Retinal pigment epithelial cell (primary cell): ENCODE measurements at places on chromosomes 3 and 15.

DNA sequence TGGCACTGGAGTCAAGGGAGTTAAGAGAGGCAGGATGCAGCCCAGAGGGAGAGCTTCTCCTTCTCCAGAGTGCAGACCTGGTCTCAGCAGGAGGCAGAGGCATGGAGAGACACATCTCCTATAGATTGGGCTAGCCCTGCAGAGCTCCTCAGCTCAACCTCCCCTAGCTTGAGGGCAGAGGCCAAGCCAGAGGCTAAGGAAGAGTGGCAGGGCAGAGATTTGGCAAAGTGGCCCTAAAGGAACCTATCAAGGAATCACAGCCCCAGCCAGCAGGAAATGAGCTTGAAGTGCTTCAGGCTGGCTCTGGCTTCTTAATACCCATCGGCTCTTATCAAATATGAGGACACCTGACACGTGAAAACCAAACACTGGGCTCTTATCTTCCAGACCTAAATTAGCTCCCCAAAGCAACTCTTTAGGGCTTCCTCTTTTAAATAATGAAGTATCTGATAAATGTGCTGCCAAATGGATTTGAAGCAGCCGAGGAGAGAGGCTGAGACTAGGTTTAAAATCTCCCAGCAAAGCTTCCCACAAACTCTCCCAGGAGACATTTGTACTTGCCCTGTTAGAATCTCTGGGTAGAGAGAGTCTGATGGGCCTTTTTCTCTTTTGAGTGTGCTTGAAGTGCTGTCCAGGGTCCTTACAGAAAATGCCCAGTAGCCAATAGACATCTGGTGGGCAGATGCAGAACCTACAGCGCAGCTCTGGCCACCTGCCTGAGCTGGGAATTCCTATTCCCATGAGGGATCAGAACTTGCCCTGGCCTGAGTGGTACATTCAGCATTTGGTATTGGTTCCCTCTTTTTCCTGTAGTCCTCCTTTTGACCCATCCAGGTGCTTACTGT lies 271.4 kb downstream of the CLSTN2 start:
- DNase-seq, result no peak

GRCh38 chr3:118781232-118781631 lies 253.4 kb downstream of the IGSF11 start:
- no peak for DNase-seq

DNA sequence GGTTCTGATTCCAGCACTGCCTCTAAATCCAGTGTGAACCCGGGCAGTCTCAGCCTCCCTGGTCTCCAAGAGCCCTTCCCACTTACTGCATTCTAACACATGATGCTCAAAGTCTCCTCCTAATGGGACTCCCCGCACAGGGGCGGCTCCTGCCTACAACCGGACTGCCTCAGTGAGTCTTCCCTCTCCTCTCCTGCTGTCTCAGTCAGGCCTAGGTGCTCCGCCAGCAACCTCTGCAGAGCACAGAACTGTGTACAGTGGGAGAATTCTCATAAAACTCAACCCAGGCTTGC lies 28.9 kb downstream of the TBC1D2B start:
- no peak for DNase-seq

DNA sequence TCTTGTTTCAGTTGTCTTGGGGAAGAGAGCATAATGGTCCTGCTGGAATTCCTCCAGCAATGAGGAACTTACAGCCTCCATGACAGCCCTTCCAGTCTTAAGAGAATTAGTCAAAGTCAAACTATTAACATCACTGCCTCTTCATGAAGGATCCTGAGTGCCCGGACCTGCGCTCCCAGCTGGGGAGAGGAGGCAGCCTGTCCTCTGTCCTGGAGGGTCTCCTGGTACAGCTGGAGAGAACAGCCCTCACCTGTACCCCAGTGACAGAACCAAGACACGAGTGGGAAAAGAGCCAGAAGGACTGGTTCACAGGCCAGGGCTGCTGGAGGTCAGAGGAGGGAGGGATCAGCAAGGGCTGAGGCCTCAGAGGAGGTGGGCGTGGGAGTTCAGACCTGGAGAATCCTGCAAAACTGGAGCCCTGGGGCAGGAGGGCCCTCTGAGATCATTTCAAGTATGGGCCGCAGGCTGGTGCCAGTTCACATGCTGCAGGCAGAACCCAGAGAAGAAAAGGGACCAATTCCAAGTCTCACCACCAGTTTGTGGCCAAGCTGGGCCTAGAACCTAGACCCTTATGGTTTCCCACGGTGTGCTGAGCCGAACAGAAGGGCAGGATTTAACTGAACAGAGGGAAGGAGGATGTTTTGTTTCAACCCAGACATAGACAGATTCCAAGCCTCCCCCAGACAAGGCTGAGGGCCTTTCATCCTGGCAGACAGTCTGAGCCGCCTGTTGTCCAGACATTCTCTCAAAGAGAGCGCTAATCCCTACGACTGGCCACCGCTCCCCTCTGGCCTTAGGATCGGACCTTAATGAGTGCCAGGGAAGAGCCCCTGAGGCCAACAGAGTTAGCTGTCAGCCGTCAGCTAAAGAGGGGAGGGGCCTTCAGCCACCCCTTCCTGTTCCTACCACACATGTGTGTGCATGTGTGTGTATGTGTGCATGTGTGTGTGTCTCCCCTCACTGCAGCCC lies 18.2 kb downstream of the LOXL1 start:
- DNase-seq, result peak; percentile 72

GRCh38 chr15:57609805-57610529 lies 18.3 kb downstream of the MYZAP start:
- DNase-seq, result no peak

- DNase-seq, result no peak
Measured at GRCh38 chr15:38553071-38553470, 11.5 kb downstream of the RASGRP1 start.

DNA sequence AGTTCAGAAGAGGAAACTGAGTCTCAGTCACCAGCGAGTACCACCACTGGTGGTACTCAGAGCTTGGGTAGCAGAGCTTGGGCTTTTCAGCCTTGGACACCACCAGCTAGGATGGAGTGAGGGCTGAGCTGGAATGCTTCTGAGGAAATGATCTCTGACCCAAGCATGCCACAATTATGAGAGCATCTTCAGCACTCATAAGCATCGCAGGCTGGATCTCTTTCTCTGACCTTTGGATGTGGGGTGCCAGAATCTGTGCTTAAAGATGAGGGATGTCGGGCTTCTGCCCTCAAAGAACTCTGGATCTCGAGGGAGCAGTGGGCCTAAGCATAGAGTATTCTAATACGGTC lies 36.4 kb downstream of the ZNF710 start:
- DNase-seq, result no peak

- DNase-seq, result no peak
Measured at GRCh38 chr3:169869484-169870220, at the start of gene LRRC31. TSS of gene LRRC31 (minus strand) at chr3:169869935. CDS start at chr3:169869807, 128 bp downstream.

DNA sequence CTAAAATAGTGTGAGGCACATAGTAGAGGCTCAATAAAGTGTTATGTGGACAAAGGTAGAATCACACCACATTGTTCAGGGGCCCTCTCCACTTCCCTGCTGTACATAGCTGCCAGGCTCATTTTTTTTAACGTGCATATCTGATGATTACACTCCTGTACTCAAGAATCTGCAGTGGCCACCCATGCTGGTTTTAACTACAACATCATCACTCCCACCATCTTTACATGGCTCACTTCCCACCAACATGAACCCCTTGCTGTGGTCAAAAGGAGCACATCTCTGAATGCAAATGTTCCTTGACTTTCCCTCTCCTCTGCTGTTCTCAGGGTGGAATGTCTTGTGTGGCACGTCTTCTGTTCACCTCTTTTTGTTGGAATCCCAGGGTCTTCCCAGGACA lies 76.7 kb downstream of the FEM1B start:
- no peak for DNase-seq

DNA sequence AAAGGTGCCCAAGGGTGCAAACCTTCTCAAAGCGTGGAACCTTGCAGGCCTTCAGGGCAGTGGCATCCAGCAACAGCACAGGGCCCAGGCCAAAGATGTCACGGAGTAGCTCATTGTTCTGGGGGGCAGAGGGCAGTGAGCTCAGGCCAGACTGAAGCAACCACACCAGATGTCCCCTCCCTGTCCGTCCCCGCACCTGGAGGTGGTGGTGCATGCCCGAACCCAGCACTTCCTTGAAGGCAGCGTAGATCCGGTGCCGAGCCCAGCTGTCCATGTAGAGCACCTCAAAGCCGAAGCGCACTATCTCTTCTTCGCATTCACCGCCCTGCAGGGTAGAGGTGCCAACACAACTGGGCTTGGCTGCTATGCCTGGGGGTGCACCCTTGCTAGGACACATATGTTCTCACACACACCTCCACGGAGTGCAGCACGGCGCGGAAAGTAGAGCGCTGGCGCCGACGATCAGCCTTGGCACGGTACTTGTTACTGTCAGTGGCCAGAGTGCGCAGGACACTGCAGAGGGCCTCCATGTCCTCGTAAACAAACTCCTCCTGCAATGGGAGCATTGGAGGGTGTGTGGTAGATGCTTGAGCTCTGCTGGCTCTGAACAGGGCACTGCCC lies 3.7 kb downstream of the IFRD2 start:
- DNase-seq, result no peak

DNA sequence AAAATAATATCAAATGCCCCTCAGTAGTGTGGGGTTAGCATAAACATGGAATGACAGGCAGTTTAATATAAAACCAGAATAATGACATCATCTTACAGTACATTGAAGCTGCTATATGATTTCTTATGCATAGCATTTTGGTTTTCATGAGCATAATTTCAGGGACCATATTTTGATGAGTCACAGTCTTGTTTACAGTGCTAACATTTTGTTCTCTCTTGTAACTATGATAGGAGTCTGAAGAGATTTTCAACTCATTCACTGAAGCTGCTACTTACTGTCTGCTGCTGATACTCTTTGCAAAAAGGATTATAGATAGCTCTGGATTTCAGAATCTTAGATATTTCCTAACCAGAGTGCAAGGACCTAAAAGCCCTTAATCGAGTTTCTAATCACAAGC lies 92.6 kb upstream of the CCDC54 start:
- DNase-seq, result no peak

- no peak for DNase-seq
Measured at GRCh38 chr3:152120601-152121269, 148.0 kb upstream of the MBNL1 start.

DNA sequence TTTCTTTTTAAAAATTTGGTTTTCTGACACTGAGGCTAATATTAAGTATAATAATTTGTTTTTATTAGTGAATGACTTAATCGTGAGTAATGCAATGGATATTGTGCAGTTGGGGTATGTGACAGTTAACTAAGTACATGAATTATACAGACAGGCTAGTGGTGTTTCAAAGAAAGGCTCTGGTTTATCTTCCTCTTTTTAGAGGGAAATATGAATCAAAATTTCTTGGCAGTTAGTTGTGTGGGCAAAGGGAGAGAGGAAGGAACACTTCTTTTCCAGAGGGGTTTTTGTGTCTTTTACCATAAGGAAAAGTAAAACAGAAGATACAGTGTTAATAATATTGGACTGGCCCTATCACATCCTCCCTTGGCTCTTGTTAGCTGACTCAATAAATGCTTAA lies 2.7 kb downstream of the ZNF654 start:
- no peak for DNase-seq

DNA sequence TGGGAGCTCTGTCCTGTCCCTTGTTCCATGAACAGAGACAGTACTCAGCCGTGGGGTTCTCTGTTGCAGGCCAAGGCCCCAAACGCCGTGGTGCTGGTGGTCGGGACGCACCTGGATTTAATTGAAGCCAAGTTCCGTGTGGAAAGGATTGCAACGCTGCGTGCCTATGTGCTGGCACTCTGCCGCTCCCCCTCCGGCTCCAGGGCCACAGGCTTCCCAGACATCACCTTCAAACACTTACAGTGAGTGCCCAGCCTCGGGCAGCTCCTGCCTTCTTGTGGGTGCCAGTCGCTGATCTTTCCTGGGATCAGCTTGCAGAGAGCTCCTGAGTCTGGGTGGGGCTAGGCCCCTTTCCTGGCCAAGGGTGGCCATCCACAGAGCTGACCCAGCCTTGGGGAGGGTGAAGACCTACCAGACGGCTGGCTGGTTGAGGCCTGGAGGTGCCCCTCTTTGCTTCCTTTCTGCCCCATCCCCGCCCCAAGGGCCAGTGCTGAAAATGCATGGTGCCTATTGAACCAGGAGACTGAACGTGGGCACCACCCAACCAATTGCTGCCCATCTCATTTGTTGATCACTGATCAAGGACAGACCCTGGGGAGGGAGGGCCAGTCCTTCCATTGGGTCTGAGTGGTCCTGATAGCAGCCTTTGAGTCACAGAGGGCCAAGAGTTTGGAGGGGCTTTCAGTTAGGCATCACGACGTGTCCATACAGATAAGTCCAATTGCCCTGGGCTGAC lies 106.9 kb downstream of the LRRK1 start:
- no peak for DNase-seq

- no peak for DNase-seq
Measured at GRCh38 chr3:155549087-155549486, 195.8 kb downstream of the PLCH1 start.

GRCh38 chr3:143207338-143207961 lies 87.9 kb downstream of the CHST2 start:
- no peak for DNase-seq

GRCh38 chr15:72112116-72112515 lies 5.8 kb downstream of the MYO9A start:
- DNase-seq, result no peak

DNA sequence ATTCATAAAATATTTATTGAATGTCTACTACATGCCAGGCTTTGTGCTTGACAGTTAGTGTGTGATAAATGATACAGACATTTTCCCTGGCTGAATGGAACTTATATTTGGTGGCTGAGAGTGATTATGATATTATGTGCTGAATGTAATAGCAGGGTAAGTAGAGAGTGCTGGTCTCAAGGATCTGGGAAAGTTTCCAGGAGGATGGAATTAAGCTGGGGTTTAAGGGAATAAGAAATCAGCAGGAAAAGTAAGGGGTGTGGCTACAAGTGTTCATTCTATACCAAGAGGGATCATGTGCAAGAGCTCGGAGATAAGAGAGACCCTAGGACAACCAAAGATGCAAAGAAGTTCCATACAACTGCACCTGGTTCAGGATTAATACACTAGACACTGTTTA lies 500.1 kb upstream of the CFAP20DC start:
- peak; percentile 86 for DNase-seq

- no peak for DNase-seq
Measured at GRCh38 chr15:79962178-79962577, 8.8 kb downstream of the BCL2A1 start.

GRCh38 chr3:191409791-191410359 lies 51.1 kb upstream of the PYDC2 start:
- DNase-seq, result no peak

- no peak for DNase-seq
Measured at GRCh38 chr3:10213156-10213792, 35.0 kb upstream of the TATDN2 start.

DNA sequence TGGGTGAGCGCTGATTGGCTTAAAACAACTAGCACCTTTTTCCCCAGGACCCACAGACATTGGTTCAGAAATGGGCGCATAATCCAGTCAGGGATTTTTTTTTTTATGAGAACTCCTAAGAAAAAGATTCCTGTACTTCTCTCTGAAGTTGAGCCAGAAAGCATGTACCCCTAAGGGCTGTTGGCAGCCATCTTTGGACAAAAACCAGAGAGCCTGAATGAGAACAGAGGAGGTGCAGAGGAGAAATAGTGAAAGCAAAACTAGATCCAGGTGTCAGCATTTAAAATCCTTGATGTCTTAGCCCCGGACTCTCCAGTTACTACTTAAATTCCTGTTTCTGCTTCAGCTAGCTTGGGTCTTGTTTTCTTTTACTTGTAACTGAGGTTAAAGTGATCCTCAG lies 1.9 kb upstream of the SLC27A2 start:
- DNase-seq, result no peak

- DNase-seq, result no peak
Measured at GRCh38 chr3:34248352-34248751, 449.9 kb downstream of the PDCD6IP start.

- no peak for DNase-seq
Measured at GRCh38 chr3:194979173-194979572, 291.8 kb downstream of the XXYLT1 start.

- no peak for DNase-seq
Measured at GRCh38 chr15:29268706-29269484, 727 bp downstream of the NSMCE3 start.

GRCh38 chr3:125110016-125110875 lies 54.4 kb upstream of the HEG1 start:
- no peak for DNase-seq
